ENCODE measurements at places on chromosomes 5 and 9. TPM values are rescaled to one million over a fixed set of nuclear protein-coding genes. Genes with fewer than 3 reads are reported as not detected.

GRCh38 chr9:72278959-72279358 lies 86.0 kb downstream of the ZFAND5 start:
- no peaks in the 10 kb centered on the region for H3K27me3 ChIP-seq
- H3K27ac ChIP-seq: no peak overlapping the region
- H3K36me3 ChIP-seq: no peaks in the 10 kb centered on the region

GRCh38 chr9:75081632-75082031 lies 6.3 kb downstream of the NMRK1 start:
- no peaks in the 10 kb centered on the region for H3K36me3 ChIP-seq
- peaks cover 18% of the 10 kb centered on the region for H3K4me1 ChIP-seq
- no peak overlapping the region for H3K27ac ChIP-seq
- no peaks in the 10 kb centered on the region for H3K27me3 ChIP-seq

ACSL6 gene
- polyA plus RNA-seq: 2.1 TPM

GRCh38 chr5:96548905-96549304 lies 113.3 kb upstream of the CAST start:
- no peaks in the 10 kb centered on the region for H3K36me3 ChIP-seq
- no peak overlapping the region for H3K27ac ChIP-seq
- H3K4me1 ChIP-seq: no peaks in the 10 kb centered on the region
- no peak overlapping the region for H3K4me3 ChIP-seq

DNA sequence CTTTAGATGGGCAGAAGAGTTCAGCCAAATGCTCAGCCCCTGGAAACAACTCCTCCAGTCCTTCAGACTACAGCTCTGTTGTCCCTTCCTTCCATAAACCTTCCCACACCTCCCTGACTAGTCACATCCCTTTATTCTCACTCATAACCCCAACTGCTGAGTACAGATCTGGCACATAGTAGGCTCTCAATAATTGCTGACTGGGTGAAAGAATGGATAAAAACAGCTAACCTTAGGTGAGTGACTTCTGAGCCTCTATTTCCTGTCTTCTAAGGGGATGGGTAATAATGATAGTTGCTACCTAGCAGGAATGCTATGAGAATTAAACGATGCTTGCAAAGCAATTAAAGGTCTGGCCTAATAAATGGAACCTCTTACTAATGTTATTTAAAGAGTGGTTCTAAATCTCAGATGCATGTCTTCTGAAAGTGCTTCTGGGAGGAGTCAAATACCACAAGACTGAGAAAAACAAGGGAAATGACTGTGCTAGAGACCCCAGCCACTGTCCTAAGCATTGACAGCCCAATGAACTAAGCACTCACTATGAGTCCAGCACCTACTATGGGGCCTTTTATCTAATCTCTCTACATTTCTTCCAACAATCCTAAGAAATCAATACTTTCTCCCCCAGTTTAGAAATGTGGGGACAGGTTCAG lies 2.5 kb upstream of the NR6A1 start:
- no peak overlapping the region for H3K4me3 ChIP-seq
- H3K36me3 ChIP-seq: no peaks in the 10 kb centered on the region
- H3K27ac ChIP-seq: no peak overlapping the region
- H3K27me3 ChIP-seq: peaks cover 15% of the 10 kb centered on the region

- no peak overlapping the region for H3K4me3 ChIP-seq
- no peak overlapping the region for H3K27ac ChIP-seq
Measured at GRCh38 chr5:32475334-32476097, 31.0 kb upstream of the ZFR start.

LECT2 gene
- not detected for polyA plus RNA-seq

GRCh38 chr9:99820685-99821395 lies 845 bp upstream of the NR4A3 start:
- H3K27me3 ChIP-seq: peaks cover 20% of the 10 kb centered on the region
- H3K27ac ChIP-seq: peak overlapping the region; percentile 99
- peaks cover 23% of the 10 kb centered on the region for H3K4me1 ChIP-seq
- DNase-seq: peak; percentile 79
- no peaks in the 10 kb centered on the region for H3K36me3 ChIP-seq
- H3K4me3 ChIP-seq: peak overlapping the region; percentile 53

GRCh38 chr5:158869854-158870253 lies 229.9 kb downstream of the EBF1 start:
- DNase-seq: no peak
- H3K4me3 ChIP-seq: no peak overlapping the region
- no peaks in the 10 kb centered on the region for H3K27me3 ChIP-seq
- H3K4me1 ChIP-seq: no peaks in the 10 kb centered on the region
- no peaks in the 10 kb centered on the region for H3K36me3 ChIP-seq

DNA sequence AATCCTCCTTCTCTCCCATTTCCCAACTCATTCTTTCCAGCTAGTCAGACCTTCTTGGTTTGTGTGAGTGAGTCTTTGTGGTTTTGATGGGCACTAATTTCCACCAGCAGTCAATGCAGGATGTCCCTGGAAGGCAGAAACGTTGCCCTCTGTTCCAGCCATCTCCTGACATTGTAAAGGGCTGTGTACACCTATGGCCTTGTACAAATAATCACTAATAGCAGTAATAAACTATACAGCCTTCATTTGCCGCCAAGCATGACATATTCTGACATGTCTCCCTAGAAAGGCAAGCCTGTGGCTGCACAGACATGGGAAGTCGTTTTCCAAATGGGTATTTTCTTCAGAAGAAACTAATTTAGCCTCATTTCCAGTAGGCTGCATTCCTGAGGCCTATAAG lies 18.4 kb upstream of the DENND1A start:
- H3K27ac ChIP-seq: no peak overlapping the region
- H3K4me1 ChIP-seq: no peaks in the 10 kb centered on the region
- DNase-seq: no peak
- no peaks in the 10 kb centered on the region for H3K36me3 ChIP-seq

DNA sequence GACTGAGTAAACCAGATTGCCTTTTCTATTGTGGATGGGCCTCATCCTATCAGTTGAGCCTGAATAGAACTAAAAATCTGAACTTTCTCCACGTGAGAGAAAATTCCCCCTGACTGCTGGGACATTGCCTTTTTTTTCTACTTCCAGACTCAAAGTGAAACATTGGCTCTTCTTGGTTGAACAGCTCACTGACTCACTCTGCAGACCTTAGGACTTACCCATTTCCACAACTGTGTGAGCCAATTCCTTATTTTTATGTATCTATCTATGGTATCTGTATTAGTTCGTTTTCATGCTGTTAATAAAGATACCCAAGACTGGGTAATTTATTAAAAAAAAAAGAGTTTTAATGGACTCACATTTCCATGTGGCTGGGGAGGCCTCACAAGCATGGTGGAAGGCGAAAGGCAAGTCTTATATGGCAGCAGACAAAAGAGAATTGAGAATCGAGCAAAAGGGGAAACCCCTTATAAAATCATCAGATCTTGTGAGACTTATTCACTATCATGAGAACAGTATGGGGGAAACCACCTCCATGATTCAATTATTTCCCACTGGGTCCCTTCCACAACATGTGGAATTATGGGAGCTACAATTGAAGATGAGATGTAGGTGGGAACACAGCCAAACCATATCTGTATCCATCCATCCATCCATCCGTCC lies 306.7 kb upstream of the SLC24A2 start:
- H3K36me3 ChIP-seq: no peaks in the 10 kb centered on the region
- no peak overlapping the region for H3K4me3 ChIP-seq
- H3K27ac ChIP-seq: no peak overlapping the region
- no peak for DNase-seq
- H3K27me3 ChIP-seq: no peaks in the 10 kb centered on the region

CRAT gene
- 76.8 TPM for polyA plus RNA-seq

Data from kidney (tissue), 22 donors.